ENCODE measurements at places on chromosomes 6 and 20.

GRCh38 chr6:30194797-30195690, 18.2 kb downstream of the TRIM26 start:
- no peak for DNase-seq

DNA sequence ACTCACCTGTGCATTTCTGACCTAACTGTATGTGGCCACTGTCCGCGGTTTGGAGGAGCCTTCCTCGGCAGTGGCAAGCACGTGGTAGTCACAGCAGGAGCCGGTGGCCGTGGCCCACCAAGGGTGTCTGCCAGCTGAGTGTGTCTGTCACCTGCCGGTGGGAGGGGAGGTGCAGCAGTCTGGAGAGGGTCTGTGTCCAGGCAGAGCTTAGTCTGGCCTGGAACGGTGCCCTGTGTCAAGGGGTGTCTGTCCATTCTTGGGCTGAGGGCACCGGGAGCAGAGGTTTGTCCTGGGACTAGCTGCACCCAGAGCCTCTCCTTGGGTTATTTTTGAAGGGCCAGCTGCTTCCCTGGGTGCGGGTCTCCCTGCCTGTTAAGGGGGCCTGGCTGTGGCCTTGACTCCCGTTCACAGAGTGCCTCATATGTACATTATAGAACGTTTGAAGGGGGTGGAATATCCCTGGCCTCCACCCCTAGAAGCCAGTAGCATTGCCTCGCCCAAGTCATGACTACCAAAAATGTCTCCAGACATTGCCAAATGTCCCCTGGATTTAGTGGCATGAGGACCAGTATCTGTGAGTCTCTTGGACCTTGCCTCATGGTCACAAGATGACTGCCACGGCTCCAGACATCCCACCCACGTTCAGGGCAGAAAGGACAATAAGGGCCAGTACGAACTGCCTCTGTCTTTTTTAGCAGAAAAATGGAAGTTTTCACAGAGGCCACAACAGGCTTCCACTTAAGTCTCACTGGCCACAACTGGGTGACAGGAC, 5.2 kb downstream of the RBM38 start:
- DNase-seq: no peak

DNA sequence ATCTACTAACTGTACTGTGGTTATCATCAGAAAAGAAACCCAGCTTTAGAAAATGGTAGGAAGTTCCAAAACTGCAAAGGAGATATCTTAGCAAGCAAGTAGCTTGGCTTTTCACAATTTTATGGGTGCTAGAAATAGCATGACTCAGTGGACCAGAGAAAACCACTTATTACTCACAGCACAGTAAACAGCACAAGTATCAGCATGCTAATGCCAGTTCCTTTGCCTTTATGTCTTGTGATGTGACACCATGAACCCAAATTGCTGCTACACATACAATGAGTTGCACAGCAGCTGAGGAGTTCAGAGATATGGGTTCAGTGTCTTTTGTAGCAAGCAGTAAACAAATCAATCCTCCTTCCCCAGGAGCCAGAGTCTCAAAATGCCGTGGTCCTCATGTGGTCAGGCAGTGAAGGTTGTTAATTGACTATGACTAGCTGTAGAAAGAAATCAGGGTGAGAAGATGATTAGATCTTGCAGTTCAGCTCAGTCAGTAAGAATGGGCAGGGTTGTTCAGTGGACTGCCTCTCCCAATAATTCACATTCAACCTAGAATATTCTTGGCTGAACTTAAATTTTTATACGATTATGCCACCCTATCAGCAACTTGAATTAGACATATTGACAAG, 73.3 kb downstream of the OPRM1 start:
- no peak for DNase-seq

- DNase-seq: no peak
These were observed 2.3 kb upstream of the SCAND1 start for GRCh38 chr20:35956616-35957015.

DNA sequence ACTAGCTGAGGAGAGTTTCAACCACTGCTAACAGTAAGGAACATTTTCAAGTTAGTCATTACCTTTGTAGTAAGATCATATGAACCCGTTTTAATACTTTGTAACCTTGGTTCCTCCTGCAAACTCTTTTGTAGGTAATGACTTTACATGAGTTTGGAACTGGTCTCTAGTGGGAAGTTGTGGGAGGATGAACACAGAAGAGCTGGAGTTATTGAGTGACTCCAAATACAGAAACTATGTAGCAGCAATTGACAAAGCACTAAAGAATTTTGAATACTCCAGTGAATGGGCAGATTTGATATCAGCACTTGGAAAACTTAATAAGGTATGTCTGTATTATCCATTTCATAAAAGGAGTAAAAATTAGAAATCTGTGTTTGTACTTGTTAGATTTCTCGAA, 29.3 kb downstream of the DOP1A start:
- DNase-seq: no peak
